ENCODE measurements at places on chromosomes 6 and 20.

- H3K36me3 ChIP-seq = peaks cover 14% of the 10 kb centered on the region
- no peak for DNase-seq
- peaks cover 12% of the 10 kb centered on the region for H3K4me1 ChIP-seq
- peaks cover 1% of the 10 kb centered on the region for H3K27me3 ChIP-seq
- H3K27ac ChIP-seq = no peak overlapping the region
Measured at GRCh38 chr6:158198461-158198860, 30.3 kb downstream of the GTF2H5 start.

DNA sequence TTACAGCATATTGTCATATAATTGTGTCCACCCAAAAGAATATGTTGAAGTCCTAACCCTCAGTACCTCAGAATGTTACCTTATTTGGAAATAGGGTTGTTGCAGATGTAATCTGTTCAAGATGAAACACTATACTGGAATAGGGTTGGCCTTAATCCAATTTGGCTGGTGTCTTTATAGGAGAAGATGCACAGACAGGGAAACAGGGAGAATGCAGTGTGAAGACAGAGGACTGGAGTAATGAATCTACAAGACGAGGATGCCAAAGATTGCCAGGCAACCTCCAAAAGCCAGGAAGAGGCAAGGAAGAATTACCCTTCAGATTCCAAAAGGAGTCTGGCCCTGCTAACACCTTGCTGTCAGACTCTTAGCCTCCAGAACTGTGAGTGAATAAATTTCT is 482.9 kb downstream of the PTPRT start:
- no peaks in the 10 kb centered on the region for H3K4me1 ChIP-seq
- H3K36me3 ChIP-seq = no peaks in the 10 kb centered on the region

DNA sequence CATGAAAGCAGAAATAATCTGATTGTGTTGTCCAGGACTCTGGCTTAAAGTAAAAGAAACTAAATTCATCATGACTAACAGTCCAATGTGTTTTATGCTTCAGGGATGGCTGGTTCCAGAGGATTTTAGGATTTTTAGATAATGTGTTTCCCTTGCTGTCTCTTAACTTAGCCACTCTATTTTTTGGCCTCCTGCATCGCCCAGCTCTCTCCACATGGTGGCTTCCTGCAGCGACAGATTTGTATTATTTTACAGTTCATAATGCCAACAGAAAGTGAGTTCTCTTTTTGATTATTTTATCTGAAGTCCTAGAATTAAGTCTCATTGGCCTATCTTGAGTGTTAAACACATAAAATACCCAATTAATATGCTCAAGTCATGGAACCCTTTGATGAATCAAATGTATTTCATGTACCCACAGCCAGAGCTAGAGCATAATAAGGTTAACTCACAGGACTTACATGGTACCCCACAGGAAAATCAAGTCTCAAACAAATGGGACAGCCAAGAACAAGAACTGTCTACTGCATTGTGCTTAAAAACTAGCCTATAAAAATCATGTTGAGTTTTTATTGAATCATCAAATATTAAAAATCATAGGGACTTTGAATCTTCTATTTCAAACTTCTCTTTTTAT is 582.5 kb downstream of the DOK5 start:
- H3K27ac ChIP-seq = no peak overlapping the region
- H3K4me3 ChIP-seq = no peak overlapping the region
- H3K36me3 ChIP-seq = no peaks in the 10 kb centered on the region
- DNase-seq = no peak
- no peaks in the 10 kb centered on the region for H3K27me3 ChIP-seq

DNA sequence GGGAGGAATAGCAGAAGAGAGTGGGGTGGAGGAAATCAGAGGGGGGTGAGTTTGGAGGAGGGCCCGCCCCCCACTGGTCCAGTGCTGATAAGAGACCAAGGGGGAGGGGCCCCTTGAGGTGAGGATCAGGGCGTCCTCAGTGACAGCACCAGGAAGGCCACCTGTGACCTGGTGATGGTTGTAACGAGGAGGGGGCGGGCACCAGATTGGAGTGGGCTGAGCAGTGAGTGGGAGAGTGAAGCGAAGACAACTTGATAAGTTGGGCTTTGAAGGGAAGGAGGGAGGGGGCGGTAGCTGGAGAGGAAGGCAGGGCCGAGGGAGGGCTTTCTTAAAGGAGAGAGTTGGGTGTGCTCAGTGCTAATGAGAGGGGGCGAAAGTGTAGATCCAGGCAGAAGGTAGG is 30.7 kb downstream of the CDH22 start:
- no peaks in the 10 kb centered on the region for H3K36me3 ChIP-seq
- no peak overlapping the region for H3K4me3 ChIP-seq
- DNase-seq = no peak
- H3K27ac ChIP-seq = no peak overlapping the region
- H3K27me3 ChIP-seq = peaks cover 16% of the 10 kb centered on the region
